ENCODE measurements at places on chromosomes 2 and 18. TPM values are rescaled to one million over a fixed set of nuclear protein-coding genes. Genes with fewer than 3 reads are reported as not detected.

DNA sequence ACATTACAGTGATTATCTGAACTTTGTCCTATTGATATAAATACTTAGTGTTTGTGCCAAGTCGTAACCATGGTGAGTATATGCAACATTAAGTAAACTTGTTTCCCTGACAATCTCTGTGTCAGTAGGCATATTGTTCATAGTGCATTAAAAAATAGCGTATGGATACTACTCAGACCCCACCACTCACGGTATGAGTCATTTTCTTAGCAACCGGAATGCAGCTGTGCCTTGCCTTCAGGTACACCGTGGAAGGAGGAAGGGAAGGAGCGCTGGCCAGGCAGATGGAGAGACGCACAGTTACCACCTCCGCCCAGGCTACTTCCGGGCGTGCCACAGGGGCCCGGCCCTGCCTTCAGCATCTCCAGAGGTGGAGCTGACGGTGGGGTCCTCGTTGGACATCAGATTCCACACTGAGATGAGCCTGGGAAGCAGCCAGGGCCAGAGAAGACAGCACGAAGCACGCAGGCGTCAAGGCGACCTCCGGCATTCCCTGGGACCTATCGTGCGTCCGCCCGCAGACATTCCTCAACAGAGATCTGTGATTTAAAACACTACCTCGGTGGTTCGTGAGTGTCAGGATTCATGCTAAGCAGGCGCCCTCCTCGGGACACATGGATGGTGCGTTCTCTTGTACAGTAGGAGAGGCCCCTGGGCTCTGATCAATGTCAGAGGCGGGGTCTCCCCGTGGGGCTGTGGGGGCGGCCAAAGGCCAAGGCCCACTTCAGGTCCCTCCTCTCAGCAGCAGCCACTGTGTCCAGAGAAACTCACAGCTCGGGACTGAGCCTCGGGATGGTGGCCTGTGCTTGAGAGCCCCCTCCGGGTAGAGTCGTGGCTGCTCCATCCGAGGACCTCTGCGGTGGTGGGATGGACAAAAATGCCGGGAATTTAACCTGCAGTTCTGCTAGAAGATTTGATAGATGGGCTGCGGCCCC, 82.2 kb upstream of the HDAC4 start:
- DNase-seq: no peak
- no peak overlapping the region for H3K27ac ChIP-seq
- no peaks in the 10 kb centered on the region for H3K4me1 ChIP-seq

DNA sequence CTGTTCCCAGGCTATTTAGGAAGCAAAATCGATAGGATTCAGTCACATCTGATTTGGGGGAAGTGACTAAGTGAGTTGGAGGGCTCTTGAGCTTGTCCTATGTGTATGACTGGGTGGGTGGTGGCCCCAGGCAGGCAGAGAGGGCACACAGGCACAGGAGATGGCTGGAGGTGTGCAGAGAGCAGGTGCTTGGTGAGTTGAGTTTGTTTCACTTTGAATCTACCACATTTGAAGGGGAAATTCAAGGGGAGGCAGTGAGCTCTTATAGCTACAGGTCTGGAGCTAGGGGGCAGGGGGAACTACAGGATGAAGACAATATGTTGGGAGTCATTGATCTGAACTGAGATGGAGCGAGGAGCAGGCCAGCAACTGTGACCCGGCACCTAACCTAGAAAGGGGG, 42.5 kb upstream of the TMEM200C start:
- no peak overlapping the region for H3K4me3 ChIP-seq
- H3K27me3 ChIP-seq: no peaks in the 10 kb centered on the region
- no peak overlapping the region for H3K27ac ChIP-seq
- H3K4me1 ChIP-seq: no peaks in the 10 kb centered on the region
- DNase-seq: no peak
- no peaks in the 10 kb centered on the region for H3K36me3 ChIP-seq

GRCh38 chr2:8115966-8116365, 565.9 kb upstream of the ID2 start:
- H3K27me3 ChIP-seq: no peaks in the 10 kb centered on the region
- H3K27ac ChIP-seq: no peak overlapping the region
- no peak for DNase-seq
- H3K4me3 ChIP-seq: no peak overlapping the region

The IL1R2 gene
- total RNA-seq: not detected

- H3K4me1 ChIP-seq: peaks cover 19% of the 10 kb centered on the region
- no peak for DNase-seq
- peaks cover 19% of the 10 kb centered on the region for H3K27me3 ChIP-seq
- no peaks in the 10 kb centered on the region for H3K36me3 ChIP-seq
- H3K27ac ChIP-seq: no peak overlapping the region
Observed at GRCh38 chr2:202122980-202123720, 50.1 kb downstream of the KIAA2012 start.

Measured in activated CD8-positive, alpha-beta memory T cell treated with anti-CD3 and anti-CD28 coated beads, Interleukin-2, amount 10 ng/mL, durations not matched to agents 7 days and 5 days (primary cell).